ENCODE measurements at places on chromosomes 4 and X. TPM values are rescaled to one million over a fixed set of nuclear protein-coding genes. Genes with fewer than 3 reads are reported as not detected.

SSX3 gene
- not detected for total RNA-seq

MTNR1A gene
- total RNA-seq: not detected

ACE2 gene
- total RNA-seq: 14.6 TPM

IL3RA gene
- 2.8 TPM for total RNA-seq

GABRE gene
- 43.3 TPM for total RNA-seq

CXCL5 gene
- not detected for total RNA-seq

CDX4 gene
- total RNA-seq: not detected

PRKG2 gene
- 0.21 TPM for total RNA-seq

HAUS7 gene
- total RNA-seq: 46.8 TPM

- no peaks in the 10 kb centered on the region for H3K36me3 ChIP-seq
- H3K27ac ChIP-seq: no peak overlapping the region
- no peak for DNase-seq
- no peaks in the 10 kb centered on the region for H3K27me3 ChIP-seq
Measured at GRCh38 chr4:113997206-113997605, 17.8 kb upstream of the ARSJ start.

- no peak overlapping the region for H3K27ac ChIP-seq
- no peak for DNase-seq
- no peak overlapping the region for H3K4me3 ChIP-seq
- H3K27me3 ChIP-seq: no peaks in the 10 kb centered on the region
- H3K36me3 ChIP-seq: no peaks in the 10 kb centered on the region
- no peaks in the 10 kb centered on the region for H3K4me1 ChIP-seq
Measured at GRCh38 chrX:71659342-71659741, 8.0 kb upstream of the LOC101059915 start.

- DNase-seq: no peak
- H3K36me3 ChIP-seq: no peaks in the 10 kb centered on the region
- no peak overlapping the region for H3K27ac ChIP-seq
- no peaks in the 10 kb centered on the region for H3K4me1 ChIP-seq
Measured at GRCh38 chrX:10071451-10072144, 85.2 kb upstream of the CLCN4 start.

DNA sequence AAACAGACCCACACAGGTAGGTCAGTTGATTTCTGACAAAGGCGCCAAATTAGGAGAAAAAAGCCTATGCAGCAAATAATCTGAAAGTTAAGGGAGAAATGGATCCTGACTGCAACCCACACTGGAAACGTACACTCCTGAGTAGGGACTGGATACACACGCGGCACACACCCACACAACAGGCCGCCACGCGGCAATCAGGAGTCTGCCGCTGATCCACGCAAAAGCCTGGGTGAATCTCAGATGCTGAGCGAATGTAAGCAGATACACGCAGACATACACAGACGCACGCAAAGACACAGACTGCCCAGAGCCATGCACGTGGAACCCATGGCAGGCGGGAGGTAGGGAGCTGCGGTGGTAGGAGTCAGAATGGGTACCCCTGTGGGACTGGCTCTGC is 21.7 kb downstream of the LRPAP1 start:
- no peak overlapping the region for H3K4me3 ChIP-seq
- DNase-seq: no peak
- peaks cover 45% of the 10 kb centered on the region for H3K36me3 ChIP-seq
- H3K27me3 ChIP-seq: no peaks in the 10 kb centered on the region
- no peak overlapping the region for H3K27ac ChIP-seq
- no peaks in the 10 kb centered on the region for H3K4me1 ChIP-seq

DNA sequence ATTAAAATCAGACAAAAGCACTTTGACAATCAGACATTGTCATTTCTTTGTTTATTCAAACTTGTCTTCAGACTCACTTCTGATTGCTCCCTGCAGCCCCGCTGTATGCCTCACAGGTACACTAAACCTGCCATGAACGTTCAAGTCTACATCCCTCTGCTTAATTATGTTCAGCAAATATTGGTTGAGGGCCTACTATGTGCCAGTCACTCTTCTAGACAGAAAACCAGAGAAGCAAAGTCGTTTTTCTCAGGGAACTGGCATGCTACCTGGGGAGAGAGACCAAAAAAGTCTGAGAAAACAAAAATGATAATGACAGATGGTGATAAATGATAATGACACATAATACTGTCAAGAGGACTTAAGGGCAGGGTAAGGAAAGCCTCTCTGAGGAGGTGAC is 19.4 kb downstream of the HMGB2 start:
- no peaks in the 10 kb centered on the region for H3K4me1 ChIP-seq
- H3K27me3 ChIP-seq: no peaks in the 10 kb centered on the region
- no peak overlapping the region for H3K27ac ChIP-seq
- no peak overlapping the region for H3K4me3 ChIP-seq
- DNase-seq: no peak
- no peaks in the 10 kb centered on the region for H3K36me3 ChIP-seq

- no peak overlapping the region for H3K27ac ChIP-seq
- H3K27me3 ChIP-seq: no peaks in the 10 kb centered on the region
- no peaks in the 10 kb centered on the region for H3K4me1 ChIP-seq
Measured at GRCh38 chr4:21811565-21811964, 137.0 kb downstream of the KCNIP4 start.

DNA sequence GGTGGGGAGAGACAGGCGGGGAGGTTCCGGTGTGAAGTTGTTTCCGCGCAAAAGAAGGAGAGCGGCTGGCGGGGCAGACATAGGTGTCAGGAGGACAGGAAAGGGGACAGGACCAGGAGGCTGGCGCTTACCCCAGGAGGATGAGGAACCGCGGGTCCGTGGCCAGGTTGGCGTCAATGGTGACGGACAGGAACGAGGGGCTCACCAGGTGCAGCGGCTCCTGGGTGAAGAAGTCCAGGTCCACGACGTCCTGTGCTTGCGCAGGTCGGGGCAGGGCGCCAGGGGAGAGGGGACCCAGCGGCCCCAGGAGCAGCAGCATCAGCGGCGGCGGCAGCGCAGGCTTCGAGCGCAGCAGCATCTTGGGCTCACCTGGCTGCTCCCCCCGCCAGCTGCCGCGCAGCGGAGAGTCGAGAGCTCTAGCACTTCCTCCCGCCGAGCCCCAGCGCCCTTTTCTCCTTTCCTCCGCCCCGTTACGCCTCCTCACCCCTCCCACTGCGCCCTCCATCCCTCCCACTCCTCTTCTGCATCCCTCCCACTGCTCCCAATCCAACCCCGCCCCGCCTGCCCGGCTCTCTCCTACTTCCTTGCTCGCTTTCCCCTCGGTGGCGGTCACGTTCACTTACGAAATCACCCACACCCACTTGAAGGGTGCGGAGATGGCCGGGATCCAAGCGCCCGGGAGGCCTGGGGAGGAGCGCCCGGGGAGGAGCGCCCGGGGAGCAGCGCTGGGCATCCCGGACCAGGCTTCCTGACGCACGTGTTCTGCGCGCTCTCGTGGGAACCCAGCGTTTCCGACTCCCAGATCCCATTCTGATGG is at the start of gene HPSE:
Gene HPSE, minus strand, starts transcription at position 424 of the 817 bp plus-strand sequence. Its CDS starts 66 bp downstream, at position 358.
- no peaks in the 10 kb centered on the region for H3K27me3 ChIP-seq
- H3K4me1 ChIP-seq: peaks cover 12% of the 10 kb centered on the region
- DNase-seq: peak; percentile 86
- H3K4me3 ChIP-seq: peak within 1 kb of the TSS; percentile 43
- H3K36me3 ChIP-seq: no peaks in the 10 kb centered on the region
- no peak within 1 kb of the TSS for H3K27ac ChIP-seq

GRCh38 chr4:70703619-70704214 is 15.4 kb downstream of the UTP3 start:
- no peak overlapping the region for H3K4me3 ChIP-seq
- H3K27me3 ChIP-seq: no peaks in the 10 kb centered on the region
- no peaks in the 10 kb centered on the region for H3K36me3 ChIP-seq
- DNase-seq: peak; percentile 59

- no peaks in the 10 kb centered on the region for H3K27me3 ChIP-seq
- H3K4me3 ChIP-seq: no peak overlapping the region
- H3K36me3 ChIP-seq: no peaks in the 10 kb centered on the region
- H3K27ac ChIP-seq: no peak overlapping the region
- DNase-seq: no peak
- H3K4me1 ChIP-seq: no peaks in the 10 kb centered on the region
Measured at GRCh38 chr4:118175506-118175905, 141.2 kb downstream of the NDST3 start.

DNA sequence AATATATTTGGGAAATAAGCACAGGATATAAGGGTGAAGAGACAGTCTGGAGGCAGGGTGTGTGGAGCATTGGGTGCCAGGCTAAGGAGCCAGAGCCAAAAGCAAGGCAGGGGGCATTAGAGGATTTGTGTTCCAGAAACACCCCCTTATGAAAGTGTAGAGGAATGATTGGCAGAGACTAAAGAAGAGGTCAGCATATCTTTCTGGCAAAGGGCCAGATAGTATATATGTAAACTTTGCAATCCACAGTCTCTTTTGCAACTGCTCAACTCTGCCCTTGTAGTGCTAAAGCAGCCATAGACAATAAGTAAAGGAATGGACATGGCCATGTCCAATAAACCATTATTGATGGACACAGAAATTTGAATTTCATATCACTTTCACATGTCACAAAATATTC is 3.6 kb upstream of the SLC9A6 start:
- DNase-seq: no peak
- H3K27ac ChIP-seq: no peak overlapping the region
- H3K36me3 ChIP-seq: no peaks in the 10 kb centered on the region

DNA sequence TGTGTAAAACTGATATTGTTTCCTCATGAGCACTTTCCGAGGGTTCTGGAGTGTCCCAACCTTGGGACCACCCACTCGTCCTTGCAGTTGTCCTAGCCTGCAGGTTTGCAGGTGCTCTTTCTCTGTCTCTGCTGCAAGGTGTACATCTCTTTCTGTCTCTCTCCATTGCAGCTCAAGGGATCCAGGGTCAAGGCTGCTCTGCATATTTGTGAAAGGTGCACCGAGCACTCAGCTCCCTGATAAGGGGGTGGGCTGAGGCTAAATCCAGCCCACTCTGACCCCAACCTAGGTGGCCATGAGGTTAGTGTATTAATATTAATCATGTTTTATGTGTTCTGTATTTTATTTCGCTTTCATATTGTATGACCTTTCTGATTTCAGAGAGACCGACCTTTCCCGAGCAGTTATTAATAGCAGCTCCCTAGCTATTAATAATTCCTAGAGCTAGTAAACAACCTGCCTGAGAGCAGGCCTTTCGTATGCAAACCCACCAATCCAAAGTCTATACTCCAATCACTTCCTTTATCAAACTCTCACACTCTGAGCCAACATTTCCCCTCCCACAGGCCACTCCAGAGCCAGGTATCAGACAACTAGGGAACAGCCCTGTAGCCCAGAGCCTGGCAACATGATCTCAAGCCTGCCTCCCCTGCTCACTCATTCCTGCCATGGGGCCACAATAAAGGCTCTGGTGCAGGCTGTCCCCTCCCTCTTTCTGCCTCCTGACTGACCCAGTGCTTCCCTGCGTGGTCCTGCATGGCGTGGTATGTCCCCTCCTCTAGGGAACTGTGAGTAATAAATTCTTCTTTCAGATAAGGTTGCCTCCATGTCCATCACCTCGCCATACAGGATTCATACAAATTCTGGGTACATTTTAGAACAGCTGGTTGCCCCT is 73.9 kb downstream of the SLC2A9 start:
- H3K4me3 ChIP-seq: no peak overlapping the region
- no peak for DNase-seq
- no peak overlapping the region for H3K27ac ChIP-seq
- H3K27me3 ChIP-seq: no peaks in the 10 kb centered on the region
